ELF-1 (cell line): ENCODE measurements at places on chromosomes 1 and 21.

GRCh38 chr1:192477630-192478029 lies 97.9 kb upstream of the RGS1 start:
- no peak for DNase-seq

DNA sequence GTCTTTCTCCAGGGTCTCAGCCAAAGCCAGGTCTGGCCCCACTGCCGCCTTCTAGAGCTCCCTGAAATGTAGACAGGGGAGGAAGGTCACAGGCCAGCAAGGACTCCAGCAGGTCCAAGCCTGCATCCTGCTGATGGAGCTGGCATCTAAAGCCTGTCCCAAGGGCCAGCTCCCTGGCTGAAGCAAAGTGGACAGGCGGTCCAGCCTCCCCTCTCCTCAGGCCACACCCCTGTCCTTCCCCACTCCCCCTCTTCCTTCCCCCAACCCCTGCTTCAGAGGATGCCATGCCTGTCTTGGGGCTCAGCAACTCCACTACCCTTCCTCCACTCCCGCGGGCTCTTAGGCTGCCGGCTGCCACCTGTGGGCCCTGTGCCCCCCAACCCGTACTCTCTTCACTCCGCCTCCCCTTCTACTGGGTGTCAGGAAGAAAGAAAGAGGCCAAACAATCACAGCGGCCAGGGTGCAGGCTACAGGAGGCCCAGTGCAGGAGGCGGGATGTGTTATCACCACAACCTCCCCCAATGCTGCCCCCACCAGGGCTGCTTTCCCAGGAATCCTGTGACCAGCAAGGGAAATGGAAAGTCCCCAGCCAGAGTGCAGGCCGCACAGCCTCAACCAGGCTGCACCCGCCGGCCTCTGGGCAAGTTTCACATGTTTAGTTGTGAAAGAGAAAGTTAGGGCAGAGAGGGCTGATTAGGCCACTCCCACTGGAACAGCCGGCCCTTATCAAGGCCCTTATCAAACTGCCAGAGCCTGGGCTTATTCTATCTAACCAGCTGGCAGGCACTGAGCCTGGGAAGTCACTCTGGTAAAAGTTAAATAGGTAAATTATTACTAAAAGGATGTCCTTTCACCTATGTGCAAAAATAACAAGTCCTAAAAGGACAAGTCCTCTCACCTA lies 34.1 kb downstream of the ACOT7 start:
- peak; percentile 87 for DNase-seq

DNA sequence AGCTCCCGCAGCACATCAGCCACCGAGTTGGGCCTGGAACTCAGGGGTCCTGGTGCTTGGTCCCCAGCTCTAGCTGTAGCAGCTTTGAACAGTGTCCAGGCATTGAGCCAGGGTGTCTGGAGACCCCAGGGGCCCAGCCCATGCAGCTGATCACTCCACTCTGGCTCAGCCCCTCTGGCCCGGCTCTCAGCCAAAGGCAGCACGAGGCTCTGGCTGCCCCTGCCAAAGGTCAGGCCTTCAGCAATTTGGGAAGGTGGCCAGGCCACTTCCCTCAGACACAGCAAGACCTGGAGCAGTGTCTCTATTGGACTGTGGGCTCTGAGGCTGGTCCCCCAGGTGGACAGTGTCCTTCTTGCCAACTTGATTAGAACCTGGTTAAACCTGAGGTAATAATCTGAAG lies 34.4 kb upstream of the RNF19B start:
- DNase-seq: no peak

- no peak for DNase-seq
These were observed 257.7 kb downstream of the RHOU start for GRCh38 chr1:228992907-228993535.
